Endothelial cell (in vitro differentiated cells): ENCODE measurements at places on chromosomes 1 and 21. TPM values are rescaled to one million over a fixed set of nuclear protein-coding genes. Genes with fewer than 3 reads are reported as not detected.

DNA sequence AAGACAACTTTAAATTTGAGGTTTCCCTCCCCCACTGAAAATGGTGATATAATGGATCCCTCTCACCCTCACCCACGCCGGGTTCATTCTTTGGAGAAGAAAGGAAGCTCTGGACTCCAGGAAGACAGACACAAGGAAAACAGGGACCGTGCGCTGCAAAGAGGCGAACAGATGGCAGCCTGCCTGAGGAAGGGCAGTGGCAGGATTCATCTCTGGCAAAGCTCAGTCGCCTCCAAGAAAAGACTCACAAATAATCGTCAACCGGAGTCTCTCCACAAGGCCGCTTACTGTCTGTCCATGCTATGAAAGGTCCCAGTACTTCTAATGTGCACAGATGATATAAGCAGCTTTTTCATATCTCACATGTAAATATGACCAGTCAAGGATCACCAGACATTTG lies 110.3 kb downstream of the TIAM1 start:
- DNase-seq, result no peak
- H3K27ac ChIP-seq, result no peak overlapping the region
- H3K4me1 ChIP-seq, result peaks cover 7% of the 10 kb centered on the region
- peaks cover 20% of the 10 kb centered on the region for H3K36me3 ChIP-seq

GRCh38 chr1:84000196-84000885 lies 1.4 kb upstream of the TTLL7 start:
- no peak for DNase-seq
- H3K27ac ChIP-seq, result no peak overlapping the region
- H3K27me3 ChIP-seq, result no peaks in the 10 kb centered on the region
- peak overlapping the region; percentile 17 for H3K4me3 ChIP-seq

DNA sequence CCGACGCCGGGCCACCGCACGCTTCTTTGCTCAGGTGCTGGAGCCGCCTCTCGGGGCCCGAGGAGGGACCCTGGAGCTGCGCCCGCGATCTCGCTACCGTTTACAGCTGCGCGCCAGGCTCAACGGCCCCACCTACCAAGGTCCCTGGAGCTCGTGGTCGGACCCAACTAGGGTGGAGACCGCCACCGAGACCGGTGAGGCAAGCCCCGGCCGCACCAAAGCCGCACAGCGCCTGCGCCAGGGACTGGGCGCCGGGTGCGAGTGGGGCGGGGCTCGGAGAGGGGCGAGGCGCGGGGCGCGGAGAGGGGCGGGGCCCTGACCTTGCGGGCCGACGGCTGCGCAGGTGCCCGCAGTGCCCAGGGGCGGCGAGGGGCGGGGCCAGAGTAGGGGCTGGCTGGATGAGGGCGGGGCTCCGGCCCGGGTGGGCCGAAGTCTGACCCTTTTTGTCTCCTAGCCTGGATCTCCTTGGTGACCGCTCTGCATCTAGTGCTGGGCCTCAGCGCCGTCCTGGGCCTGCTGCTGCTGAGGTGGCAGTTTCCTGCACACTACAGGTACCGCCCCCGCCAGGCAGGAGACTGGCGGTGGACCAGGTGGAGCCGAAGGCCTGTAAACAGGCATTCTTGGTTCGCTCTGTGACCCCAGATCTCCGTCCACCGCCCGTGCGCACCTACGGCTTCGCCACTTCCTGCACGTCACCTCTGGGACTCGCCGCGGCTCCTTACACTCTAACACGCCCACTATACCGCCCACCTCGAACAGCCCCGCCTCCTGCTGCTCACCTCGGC lies 9.8 kb upstream of the CDC20 start:
- peaks cover 11% of the 10 kb centered on the region for H3K27me3 ChIP-seq
- H3K4me3 ChIP-seq, result peak overlapping the region; percentile 90
- H3K27ac ChIP-seq, result peak overlapping the region; percentile 91
- H3K36me3 ChIP-seq, result no peaks in the 10 kb centered on the region
- DNase-seq, result peak; percentile 84
- H3K4me1 ChIP-seq, result peaks cover 21% of the 10 kb centered on the region

DNA sequence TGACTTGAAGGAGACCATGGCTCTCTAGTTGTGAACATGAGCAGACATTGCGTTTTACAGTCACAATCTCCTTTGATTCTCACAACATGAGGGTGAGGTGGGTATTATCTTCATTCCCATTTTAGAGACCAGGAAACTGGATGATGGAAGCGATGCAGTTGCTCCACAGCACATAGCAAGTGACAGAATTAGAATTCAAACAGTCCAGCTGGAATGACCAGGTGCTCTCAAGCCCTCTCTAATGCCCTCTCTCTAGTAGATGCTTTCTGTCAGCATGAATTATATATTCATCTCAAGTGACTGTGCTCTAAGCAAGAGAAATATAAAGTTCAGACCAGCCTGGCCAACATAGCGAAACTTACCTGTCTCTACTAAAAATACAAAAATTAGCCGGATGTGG lies 9.8 kb upstream of the KIF1B start:
- H3K4me1 ChIP-seq, result no peaks in the 10 kb centered on the region
- no peak overlapping the region for H3K4me3 ChIP-seq
- H3K27ac ChIP-seq, result no peak overlapping the region
- no peak for DNase-seq
- H3K36me3 ChIP-seq, result no peaks in the 10 kb centered on the region

- H3K27ac ChIP-seq, result no peak overlapping the region
- H3K4me1 ChIP-seq, result no peaks in the 10 kb centered on the region
- no peak for DNase-seq
These were observed 21.3 kb downstream of the OVAAL start for GRCh38 chr1:180579961-180580611.

- no peak overlapping the region for H3K27ac ChIP-seq
- H3K27me3 ChIP-seq, result no peaks in the 10 kb centered on the region
- H3K4me1 ChIP-seq, result peaks cover 7% of the 10 kb centered on the region
- DNase-seq, result no peak
- no peak overlapping the region for H3K4me3 ChIP-seq
These were observed 151.6 kb downstream of the SDCCAG8 start for GRCh38 chr1:243407284-243408018.

DNA sequence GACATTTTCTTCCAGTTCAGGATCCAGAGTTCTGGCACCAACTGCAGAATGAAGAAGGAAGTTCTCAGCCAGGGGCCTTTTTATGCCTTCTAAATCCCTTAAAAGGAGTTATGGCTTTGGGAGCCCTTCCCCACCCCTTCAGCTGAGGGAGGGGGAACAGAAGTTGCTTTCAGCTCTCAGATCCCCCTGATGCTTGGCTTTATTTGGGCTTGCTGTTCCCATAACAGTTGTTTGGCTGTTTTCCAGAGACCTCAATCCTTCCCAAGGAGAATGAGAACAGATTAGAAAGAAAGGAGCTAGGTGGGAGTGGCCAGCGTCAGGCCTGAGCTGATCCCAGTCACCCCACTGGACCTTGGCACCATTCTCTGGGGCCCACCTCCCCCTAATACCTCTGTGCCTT lies at the start of gene RPE65:
Gene RPE65 (minus strand): TSS at position 54 of the 400 bp plus-strand sequence. CDS start 49 bp downstream, at position 5.
- no peak for DNase-seq
- H3K27me3 ChIP-seq, result peaks cover 2% of the 10 kb centered on the region
- no peak within 1 kb of the TSS for H3K27ac ChIP-seq

DNA sequence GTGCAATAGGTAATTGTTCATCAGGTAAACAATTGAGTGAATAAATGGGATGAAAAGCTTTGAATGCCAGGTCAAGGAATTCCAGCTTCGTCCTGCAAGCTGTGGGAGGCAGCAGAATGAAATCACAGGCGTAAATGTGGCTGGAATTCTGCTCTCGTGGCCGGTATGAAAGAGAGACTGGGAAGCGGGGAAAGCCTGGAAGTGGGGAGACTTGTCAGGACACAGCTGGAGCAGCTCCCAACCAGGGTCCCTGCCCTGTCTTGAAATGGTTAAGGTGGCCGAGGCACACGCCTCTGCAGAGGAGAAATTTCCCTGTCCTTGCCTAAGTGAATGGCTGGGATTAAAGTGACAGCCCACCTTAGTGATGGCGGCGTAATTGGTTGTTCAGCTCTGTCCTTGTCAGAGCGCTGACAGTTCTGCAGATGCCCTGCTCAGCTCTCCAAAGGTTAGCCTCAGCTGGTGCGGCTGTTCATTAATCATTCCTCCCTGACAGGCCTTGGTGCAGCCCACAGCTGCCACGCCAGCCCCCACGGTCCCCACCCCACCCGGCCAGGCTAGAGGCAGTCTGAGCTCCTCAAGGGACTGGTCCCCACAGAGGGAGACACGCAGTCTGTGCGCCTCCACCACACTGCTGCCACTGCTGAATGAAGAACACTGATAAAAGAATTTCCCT lies 398.3 kb upstream of the POU3F1 start:
- H3K27ac ChIP-seq, result no peak overlapping the region
- H3K36me3 ChIP-seq, result no peaks in the 10 kb centered on the region
- H3K4me1 ChIP-seq, result no peaks in the 10 kb centered on the region
- no peak for DNase-seq
- H3K4me3 ChIP-seq, result no peak overlapping the region
- H3K27me3 ChIP-seq, result no peaks in the 10 kb centered on the region

GRCh38 chr1:19333587-19334354 lies 21.6 kb downstream of the SLC66A1 start:
- no peak for DNase-seq
- H3K4me3 ChIP-seq, result no peak overlapping the region
- no peaks in the 10 kb centered on the region for H3K4me1 ChIP-seq
- peaks cover 10% of the 10 kb centered on the region for H3K27me3 ChIP-seq

DNA sequence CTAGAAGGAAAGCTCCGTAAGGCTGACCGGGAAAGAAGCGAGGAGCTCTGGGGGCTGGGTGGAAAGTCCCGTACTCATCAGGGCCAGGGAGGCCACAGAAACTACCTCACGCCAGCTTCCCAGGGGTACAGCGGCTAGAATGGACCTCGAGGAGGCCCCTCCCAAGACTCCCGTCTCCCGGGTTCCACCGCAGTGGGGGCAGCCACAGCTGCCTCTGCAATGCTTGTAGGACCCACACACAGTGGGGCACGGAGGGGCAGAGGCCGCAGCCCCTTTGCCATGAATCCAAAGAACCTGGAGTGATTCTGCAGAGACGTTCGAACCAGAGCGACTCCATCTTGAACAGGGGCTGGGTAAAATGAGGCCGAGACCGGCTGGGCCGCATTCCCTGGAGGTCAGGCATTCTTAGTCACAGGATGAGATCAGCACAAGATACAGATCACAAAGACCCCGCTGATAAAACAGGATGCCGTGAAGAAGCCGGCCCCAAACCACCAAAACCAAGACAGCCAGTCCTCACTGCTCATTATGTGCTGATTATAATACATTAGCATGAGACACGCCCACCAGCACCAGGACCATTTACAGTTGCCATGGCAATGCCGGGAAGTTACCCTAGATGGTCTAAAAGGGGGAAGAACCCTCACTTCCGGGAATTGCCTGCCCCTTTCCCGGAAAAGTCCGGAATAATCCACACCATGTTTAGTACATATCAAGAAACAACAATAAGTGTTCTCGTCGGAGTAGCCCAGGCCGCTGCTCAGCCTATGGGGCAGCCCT lies 1.6 kb upstream of the ANKRD65 start:
- no peak overlapping the region for H3K4me3 ChIP-seq
- peaks cover 9% of the 10 kb centered on the region for H3K27me3 ChIP-seq
- peaks cover 4% of the 10 kb centered on the region for H3K36me3 ChIP-seq
- H3K4me1 ChIP-seq, result peaks cover 12% of the 10 kb centered on the region
- peak overlapping the region; percentile 42 for H3K27ac ChIP-seq

GRCh38 chr1:183237046-183237445 lies 51.0 kb downstream of the LAMC2 start:
- H3K4me3 ChIP-seq, result no peak overlapping the region
- H3K4me1 ChIP-seq, result peaks cover 13% of the 10 kb centered on the region
- no peak overlapping the region for H3K27ac ChIP-seq
- H3K27me3 ChIP-seq, result no peaks in the 10 kb centered on the region

GRCh38 chr1:151476083-151476482 lies 16.8 kb upstream of the POGZ start:
- no peak overlapping the region for H3K27ac ChIP-seq
- H3K36me3 ChIP-seq, result no peaks in the 10 kb centered on the region
- DNase-seq, result no peak
- H3K4me1 ChIP-seq, result peaks cover 8% of the 10 kb centered on the region

- peaks cover 2% of the 10 kb centered on the region for H3K27me3 ChIP-seq
- no peak overlapping the region for H3K4me3 ChIP-seq
- no peak overlapping the region for H3K27ac ChIP-seq
These were observed 69.3 kb downstream of the EPB41 start for GRCh38 chr1:28983509-28984310.

GRCh38 chr1:238916828-238917227 lies 469.5 kb upstream of the CHRM3 start:
- H3K36me3 ChIP-seq, result no peaks in the 10 kb centered on the region
- no peak for DNase-seq
- H3K4me1 ChIP-seq, result peaks cover 4% of the 10 kb centered on the region
- H3K4me3 ChIP-seq, result no peak overlapping the region

DNA sequence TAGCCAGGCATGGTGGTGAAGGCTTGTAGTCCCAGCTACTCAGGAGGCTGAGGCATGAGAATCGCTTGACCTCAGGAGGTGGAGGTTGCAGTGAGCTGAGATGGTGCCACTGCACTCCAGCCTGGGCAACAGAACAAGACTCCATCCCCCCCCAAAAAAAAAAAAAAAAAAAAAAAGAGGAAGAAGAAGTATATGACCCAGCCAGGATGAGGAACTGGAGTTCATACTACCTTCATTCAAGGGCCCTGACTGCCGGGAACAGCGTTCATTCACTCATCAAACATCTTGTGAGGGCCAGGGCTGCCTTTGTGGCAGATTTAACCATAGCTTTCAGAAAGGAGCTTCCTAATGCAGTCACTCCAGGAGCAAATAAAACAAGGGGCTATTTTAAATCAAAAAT lies 127.6 kb downstream of the MRPS6 start:
- H3K4me3 ChIP-seq, result no peak overlapping the region
- H3K27me3 ChIP-seq, result peaks cover 4% of the 10 kb centered on the region
- peaks cover 40% of the 10 kb centered on the region for H3K4me1 ChIP-seq
- DNase-seq, result no peak
- no peaks in the 10 kb centered on the region for H3K36me3 ChIP-seq
- no peak overlapping the region for H3K27ac ChIP-seq

GRCh38 chr21:38660333-38661196 lies 145.2 kb upstream of the ETS2 start:
- no peak overlapping the region for H3K27ac ChIP-seq
- peak overlapping the region; percentile 87 for H3K4me3 ChIP-seq
- peak; percentile 10 for DNase-seq
- peaks cover 8% of the 10 kb centered on the region for H3K27me3 ChIP-seq

GPR61 gene
- not detected for total RNA-seq

PBXIP1 gene
- 82.1 TPM for total RNA-seq

HUNK gene
- 19.3 TPM for total RNA-seq

RAB25 gene
- 1.6 TPM for total RNA-seq

CYP4B1 gene
- total RNA-seq, result not detected
